ENCODE measurements at places on chromosomes 2 and 18. TPM values are rescaled to one million over a fixed set of nuclear protein-coding genes. Genes with fewer than 3 reads are reported as not detected.

- no peak for DNase-seq
Measured at GRCh38 chr18:32278177-32278799, 88.4 kb downstream of the MEP1B start.

DNA sequence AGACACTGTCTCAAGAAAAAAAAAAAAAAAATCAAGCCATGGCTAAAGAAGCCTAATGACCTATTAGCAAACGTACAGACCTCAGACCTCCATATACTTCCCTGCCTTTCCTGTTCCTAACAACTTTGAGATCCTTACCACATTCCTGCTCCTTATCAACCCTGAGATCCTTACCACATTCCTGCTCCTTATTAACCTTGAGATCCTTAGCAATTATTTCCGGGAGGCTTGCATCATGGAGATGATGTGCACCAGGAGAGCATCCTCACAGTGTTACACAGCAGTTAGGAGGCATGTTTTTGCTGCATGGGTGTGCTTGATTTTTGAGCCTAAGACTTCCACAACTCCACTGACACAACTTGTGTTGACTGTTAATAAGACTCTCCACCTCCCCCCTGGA is 54.6 kb upstream of the RASGRP3 start:
- no peak for DNase-seq

GRCh38 chr2:133801946-133802345 is 233.7 kb upstream of the NCKAP5 start:
- no peak for DNase-seq

DNA sequence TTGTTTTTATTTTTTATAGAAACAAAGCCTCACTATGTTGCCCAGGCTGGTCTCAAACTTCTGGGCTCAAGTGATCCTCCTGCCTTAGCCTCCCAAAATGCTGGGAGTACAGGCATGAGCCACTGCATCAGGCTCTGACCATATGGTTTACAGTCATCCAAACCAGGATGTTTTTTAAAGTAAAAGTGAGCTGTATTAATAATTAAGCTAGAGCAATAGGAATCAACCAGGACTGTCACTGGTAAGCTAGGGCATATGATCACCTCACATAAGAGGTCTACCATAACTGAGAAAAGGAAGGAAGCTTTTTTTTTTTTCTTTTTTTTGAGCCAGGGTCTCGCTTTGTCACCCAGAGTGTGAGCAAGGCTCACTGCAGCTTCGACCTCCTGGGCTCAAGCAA is 8.5 kb upstream of the RBBP8 start:
- DNase-seq = no peak

DNA sequence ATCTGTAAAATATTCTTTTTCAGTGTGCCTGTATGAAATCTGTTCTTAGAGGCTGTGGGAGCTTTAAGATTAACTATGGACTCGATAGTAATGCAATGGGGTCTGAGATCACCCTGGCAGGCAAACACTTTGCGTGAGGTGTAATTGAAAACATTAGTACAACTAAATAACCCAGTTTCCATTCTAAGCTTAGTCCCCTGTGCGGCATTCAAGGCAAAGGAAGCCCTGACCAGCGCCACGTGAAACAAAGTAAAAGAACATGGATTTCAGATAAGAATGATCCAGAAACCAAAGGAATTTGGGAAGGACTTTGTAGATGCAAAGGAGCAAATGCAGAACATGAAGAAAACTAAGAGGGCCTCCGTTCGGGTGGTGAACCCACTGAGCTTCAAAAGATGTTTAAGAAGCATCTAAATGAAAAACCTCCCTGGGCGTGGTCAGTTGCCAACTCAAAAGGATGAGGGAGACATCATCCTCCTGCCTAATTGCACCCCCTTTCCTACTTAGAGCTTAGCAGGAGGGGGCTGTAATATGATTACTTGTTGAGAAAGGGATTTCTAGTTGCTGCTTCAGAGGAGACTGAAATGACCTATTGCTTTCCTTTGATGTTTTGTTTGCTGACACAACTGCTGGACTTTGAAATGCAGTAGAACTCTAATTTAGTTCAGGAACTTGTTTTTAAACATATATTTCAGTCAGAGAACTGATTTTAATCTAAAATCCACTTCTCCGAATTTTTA is 7.9 kb upstream of the CETN1 start:
- no peak for DNase-seq

GRCh38 chr2:154142480-154142879 is 270.8 kb downstream of the GALNT13 start:
- DNase-seq = no peak

- DNase-seq = no peak
Measured at GRCh38 chr18:77765468-77765867, 515.8 kb downstream of the GALR1 start.

DNA sequence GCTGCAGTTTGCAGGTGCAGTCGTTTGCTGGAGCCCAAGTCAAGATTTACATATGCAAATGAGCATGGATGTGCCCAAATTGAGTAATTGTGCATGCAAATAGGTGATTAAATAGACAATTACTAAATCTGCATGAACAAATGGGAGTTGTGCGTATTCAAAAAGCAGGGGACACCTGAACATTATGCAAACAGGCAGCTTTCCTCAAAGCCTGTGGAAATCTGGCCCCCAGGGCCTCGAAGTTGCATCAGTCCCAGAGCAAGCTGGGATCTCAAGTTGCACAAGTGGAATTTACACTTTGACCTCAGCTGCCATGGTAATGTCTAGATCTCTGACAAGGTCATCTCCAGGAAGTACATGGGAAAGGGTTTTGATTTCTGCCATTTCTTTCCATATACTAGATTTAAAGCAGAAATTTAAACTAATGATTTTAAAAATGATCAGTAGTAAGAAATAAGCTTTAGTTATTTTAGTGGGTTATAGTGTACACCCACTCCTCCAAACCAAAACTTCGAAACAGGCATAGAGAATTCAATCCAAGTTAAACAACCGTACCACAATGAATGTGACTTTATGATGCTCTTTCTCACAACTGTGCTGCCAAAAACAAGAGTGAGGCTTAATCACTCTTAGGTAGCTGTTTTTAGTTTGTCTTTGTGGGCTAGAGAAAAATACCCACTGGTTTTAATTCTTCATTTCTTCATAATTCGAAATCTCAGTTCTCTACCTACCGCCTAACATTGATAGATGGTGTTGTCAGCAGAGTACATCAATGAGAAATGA is 110.7 kb downstream of the RND3 start:
- no peak for DNase-seq

GRCh38 chr2:181613241-181613640 is 43.7 kb downstream of the CERKL start:
- no peak for DNase-seq

DNA sequence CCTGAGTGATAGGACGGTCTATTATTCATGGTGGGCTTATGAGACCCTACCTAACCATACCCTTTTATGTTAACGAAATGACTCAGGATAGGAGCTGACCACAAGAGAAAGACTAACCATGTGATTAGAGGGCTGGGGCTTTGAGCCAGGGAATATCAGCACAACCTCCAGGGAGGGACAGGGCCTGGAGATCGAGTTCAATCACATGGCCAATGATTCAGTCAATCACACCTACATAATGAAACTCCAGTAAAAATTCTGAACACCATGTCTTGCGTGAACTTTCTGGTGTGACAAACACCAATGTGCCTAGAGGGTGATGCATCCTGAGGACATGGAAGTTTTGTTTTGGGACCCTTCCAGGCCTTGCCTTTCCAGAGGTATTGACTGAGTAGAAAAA is 2.2 kb upstream of the TEX51 start:
- no peak for DNase-seq

- no peak for DNase-seq
Measured at GRCh38 chr18:64180171-64180570, 31.3 kb upstream of the LINC00305 start.

- no peak for DNase-seq
Measured at GRCh38 chr2:120258196-120258595, 5.5 kb downstream of the RALB start.

- DNase-seq = no peak
Measured at GRCh38 chr18:55079481-55080355, 120.5 kb upstream of the CCDC68 start.

DNA sequence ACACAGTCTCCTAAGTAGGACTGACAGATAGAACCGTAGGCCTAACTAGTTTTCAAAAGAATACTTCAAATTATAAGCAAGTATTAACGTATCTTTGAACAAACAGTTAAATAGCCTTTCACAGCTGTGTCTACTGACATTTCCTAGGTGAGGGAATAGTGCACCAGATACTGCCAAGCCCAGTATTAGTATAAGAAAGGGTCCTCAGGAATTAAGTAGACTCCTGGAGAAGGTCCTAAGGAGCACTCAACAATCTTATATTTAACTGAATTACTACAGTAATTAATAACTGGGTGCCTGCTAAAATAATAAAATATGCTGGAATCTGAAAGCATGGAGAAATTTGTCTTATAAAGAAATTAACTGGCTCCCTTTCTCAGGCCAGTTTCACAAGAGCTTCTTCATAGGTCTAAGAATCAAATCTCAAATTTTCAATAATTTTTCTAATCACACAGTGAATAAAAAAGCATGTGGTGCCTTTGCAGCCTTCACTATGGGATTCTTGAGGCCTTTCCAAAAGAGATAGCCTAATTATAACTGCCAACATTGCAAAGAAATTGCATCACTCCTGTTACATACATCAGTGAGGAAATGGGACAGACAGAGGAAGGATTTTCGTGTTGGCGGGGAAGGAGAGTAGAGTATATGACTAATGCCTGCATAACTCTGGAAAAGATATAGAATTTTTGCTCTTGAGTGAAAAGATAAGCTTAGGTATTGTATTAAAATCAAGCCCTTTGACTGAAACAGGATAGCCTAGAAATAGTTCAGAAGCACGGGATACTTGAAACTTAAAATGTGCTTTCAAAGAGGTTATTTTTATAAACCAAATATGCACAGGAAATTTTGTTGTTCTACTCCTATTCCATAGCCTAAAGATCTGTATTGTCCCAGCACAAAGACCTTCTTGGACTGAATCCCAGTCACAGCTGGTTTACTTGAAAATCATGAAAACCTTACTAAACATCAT is 228.6 kb upstream of the STK17B start:
- DNase-seq = no peak

DNA sequence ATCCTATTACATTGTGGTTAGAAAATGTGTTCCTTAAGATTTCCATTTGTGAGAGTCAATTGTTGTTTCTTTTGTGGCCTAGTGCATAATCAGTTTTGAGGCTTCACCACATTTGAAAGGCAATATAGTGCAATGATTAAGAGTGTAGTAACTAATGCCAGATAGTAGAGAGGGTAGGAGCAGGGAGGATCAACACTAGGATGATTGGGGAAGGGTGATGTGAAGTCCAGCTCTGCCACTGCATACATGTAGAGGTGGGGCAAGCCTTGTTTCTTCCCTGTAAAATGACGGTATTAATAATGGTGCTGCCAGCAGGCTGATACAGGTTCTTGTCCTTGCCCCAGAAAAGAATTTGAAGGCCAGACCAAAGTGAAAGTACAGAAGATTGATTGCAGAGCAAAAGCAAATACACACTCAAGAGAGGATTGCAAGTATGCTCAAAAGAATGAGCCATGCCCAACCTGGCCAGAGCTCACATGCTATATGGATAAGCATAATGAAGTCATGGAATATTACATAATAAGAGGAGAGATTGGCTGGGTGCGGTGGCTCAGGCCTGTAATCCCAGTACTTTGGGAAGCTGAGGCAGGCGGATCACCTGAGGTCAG is 8.0 kb downstream of the SP100 start:
- no peak for DNase-seq

- no peak for DNase-seq
Measured at GRCh38 chr2:120465989-120466703, 120.2 kb downstream of the INHBB start.

- DNase-seq = no peak
Measured at GRCh38 chr18:51134721-51135120, 62.8 kb downstream of the MEX3C start.

DNA sequence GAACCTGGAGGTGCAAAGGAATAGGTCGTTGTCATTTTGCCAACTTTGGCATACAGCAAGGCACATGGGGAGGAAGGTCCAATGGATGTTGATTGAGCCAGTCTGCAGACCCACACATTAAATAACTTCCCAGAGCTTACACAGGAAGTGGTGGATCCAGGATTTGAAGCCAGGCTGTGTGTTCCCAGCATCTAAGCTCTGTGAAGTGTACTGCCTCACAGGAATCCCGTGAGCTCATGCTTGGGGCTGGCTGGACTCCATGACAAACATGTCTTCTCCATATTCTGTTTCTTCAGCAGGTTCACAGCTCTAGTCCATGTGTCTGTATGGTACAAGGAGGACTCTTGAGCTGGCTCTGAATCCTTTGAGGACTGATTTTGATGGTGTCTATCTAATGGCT is 63.9 kb downstream of the KLHL29 start:
- no peak for DNase-seq

- no peak for DNase-seq
Measured at GRCh38 chr2:157662401-157662800, 33.7 kb upstream of the ACVR1C start.

DNA sequence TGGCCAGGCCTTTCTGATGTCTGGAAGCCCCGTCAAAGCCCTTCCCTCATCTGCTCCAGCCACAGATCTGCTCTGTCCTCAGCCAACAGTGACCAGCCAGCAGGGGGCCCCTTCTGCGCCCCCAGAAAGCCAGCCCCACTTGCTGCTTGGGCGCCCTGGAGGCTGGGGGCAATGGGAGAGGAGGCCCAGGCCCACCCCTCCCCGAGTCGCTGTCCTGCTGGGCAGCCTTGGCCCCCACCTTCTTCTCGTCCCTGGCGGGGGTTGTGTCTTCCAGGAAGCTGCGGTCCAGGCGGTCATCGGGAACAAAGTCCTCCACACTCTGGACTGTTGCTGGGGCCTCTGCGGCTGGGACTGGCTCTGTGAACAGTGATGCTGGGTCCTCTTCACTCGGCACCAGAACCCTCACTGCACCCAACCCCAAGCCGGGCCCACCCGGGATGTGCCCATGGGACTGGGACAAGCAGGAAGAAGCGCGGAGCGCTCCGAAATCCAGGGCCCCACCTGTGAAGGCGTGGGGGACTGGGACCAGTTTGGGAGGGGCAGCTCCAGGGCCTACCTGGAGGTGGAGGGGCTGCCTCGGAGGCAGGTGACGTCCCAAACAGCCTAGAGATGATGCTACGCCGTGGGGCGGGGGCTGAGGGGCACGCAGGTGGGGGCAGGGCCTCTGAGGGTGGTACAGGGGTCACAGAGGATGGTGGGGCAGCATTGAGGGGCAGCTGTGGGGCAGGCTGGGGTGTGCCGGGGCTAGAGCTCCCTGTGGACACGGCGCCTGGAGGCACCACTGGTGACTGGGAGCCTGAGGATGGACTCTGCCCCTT is 257.6 kb downstream of the ANKRD30B start:
- DNase-seq = no peak

DNA sequence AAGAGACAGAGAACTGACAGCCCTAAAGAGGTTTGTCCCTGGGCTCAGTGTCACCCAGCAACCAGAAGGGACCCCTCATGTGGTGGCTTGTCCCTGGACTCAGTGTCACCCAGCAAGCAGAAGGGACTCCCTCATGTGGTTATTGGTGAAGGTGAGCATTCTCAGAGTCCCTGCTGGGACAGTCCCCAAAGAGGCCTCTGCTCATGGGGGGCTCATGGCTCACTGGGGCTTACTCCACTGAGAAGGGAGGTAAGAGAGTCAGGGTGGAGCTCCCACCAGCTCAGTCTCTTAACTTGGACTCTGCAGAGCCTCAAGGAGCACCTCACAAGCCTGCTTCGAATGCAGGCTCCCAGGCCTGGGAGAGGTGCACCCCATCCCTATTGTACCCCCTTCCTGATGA is 145.2 kb upstream of the COPS8 start:
- no peak for DNase-seq

GRCh38 chr2:222976521-222977061 is 75.4 kb upstream of the KCNE4 start:
- no peak for DNase-seq

The C2orf92 gene
- total RNA-seq = 7.6 TPM

The AQP4 gene
- 0.78 TPM for total RNA-seq

The HNMT gene
- 15.0 TPM for total RNA-seq

The ASB1 gene
- total RNA-seq = 14.6 TPM

The NEU2 gene
- not detected for total RNA-seq

The SPATA3 gene
- total RNA-seq = not detected

The IHH gene
- total RNA-seq = not detected

Measured in pancreas (tissue), 10 donors.